Activated CD8-positive, alpha-beta T cell treated with anti-CD3 and anti-CD28 coated beads, Interleukin-2, amount 10 ng/mL, durations not matched to agents 7 days and 5 days (primary cell): ENCODE measurements at places on chromosomes 16 and 17. TPM values are rescaled to one million over a fixed set of nuclear protein-coding genes. Genes with fewer than 3 reads are reported as not detected.

The KCNH4 gene
- total RNA-seq, result 0.13 TPM

DNA sequence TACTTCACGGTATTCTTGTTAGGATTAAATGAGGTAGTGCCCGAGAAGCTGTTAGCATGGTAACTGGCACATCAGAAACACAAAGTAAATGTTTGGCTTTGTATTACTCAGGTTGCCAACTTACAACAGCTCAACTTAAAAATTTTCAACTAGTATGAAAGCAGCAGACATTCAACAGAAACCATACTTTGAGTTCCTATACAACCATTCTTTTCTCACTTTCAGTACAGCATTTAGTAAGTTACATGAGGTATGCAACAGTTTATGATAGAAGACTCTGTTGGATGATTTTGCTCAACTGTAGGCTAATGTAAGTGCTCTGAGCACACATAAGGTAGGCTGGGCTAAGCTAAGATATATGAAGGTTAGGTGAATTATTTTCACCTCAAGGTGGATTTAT, 7.7 kb downstream of the CENPN start:
- no peak for DNase-seq

GRCh38 chr17:75681289-75681688, 14.2 kb downstream of the SAP30BP start:
- no peak for DNase-seq

DNA sequence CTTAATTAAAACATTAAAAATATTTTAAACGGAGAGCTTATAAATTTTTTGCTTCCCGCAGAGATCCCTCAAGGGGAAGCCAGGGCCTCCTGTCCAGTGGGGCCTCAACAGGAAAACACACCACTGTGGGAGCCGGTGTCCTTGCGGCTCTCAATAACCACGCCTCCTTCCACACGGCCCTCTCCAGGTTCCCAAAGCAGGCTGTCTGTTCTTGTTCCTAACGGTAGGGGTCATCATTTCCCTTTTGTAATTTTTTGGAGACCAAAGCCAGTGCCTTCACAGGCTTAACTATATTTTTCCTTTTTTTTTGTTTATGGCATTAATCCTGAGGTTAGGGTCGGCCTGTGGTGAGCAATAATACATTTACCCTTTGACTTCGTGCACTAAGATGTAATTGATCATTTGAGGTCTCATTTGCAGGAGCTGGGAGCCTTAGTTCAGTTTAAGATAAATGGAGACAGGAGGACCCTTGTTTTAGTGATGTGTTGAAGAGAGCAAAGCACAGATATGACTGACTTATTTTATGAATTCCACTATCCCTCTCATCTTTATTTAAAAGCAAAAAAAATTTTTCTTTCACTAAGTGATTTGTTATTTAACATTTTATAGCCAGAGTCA, 77.5 kb upstream of the N4BP1 start:
- DNase-seq, result peak; percentile 55

DNA sequence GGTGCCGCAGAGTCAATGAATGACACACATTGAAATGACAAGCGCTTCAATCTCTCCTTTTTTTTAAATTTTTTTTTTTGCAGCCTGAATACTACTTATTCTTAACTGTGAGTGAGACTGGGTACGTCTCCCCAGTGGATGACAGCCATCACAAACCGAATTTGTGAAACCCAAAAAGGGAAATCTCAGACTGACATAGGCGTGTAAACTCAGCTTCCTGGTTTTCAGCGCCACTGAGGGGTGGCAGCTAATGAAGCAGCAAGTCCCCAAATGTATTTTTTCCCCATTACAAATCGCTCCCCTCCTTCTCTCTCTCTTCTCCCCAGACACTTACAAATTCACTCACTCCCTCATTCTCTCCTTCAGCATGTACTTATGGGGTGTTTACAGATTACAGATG, 196.0 kb downstream of the MAF start:
- DNase-seq, result no peak
